NCI-H524 treated with DMSO at 0.1 percent for 48 hours (cell line): ENCODE measurements at places on chromosomes 6 and 20.
A peak's percentile ranks its signal among the peaks of the same experiment; 100 is the strongest.

GRCh38 chr6:159513074-159513720 lies 179.8 kb downstream of the SOD2 start:
- DNase-seq = no peak

- no peak for DNase-seq
Observed at GRCh38 chr6:124800222-124800621, 162.0 kb upstream of the RNF217 start.

- no peak for DNase-seq
Observed at GRCh38 chr6:14287707-14288106, 170.1 kb downstream of the CD83 start.

DNA sequence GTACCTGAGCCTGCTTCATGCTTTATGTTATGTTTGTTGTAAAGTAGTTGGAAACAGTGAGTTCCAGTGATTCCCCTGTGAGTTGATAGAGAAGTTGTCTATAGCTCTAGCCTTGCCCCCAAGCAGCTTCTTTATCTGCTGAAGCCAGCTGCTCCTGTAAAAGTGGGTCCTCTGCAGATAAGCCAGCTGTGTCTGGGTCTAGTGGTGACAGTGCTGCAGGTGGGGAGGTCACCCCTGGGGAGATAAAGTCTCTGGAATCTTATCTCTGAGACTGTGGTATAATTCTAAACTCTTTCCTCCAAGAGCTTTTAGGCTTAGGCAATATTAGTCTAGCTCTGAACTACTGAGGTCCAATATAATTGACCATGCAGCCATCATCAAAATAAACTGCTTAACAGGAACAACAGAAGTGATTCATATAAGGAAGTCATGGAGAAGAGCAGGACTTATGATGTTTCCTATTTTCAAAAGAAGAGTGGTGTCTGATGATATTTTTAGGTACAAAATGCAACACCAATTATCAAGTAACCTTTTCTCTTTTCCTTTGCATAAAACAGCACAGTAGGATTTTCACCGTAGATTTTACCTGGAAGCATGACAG lies 44.2 kb upstream of the TMEM217 start:
- DNase-seq = no peak

GRCh38 chr6:152272486-152272885 lies 364.7 kb downstream of the SYNE1 start:
- DNase-seq = no peak

DNA sequence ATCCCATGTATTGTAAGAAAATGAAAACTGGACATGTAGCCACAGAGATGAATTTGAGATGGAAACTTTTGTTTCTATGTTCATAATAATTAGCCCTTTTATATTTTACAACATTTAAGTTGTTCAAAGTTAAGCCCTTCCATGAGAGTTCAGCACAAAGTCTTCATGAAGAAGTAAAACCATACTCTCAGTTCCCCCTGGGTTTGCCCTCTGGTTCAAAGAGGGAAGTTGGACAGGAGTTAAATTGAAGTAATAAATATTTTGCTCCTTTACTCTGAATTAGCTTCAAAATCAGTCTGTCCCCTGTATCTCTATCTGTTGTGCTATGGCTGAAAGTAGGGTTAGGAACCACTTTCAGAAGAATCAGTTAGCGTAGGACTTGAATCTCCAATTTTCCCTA lies 31.1 kb downstream of the PHACTR2 start:
- DNase-seq = no peak

DNA sequence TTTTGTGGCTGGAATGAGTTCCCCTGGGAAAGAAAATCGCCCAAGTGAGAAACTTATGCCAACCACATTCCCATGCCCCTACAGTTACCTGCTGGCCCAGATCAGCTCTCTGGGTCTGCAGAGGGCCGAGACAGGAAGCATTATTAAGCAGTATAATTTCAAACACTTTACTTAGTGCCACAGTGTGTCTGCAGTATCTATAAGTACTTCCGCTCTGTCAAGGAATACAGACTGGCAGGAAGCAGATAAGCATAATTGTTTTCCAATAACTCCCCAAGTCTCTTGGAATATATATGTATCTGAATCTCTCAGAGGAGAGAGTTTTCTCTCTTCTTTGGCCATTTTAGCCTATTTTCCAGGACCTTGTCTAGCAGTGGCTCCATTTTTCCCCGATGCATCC lies 24.9 kb downstream of the SAYSD1 start:
- DNase-seq = no peak

DNA sequence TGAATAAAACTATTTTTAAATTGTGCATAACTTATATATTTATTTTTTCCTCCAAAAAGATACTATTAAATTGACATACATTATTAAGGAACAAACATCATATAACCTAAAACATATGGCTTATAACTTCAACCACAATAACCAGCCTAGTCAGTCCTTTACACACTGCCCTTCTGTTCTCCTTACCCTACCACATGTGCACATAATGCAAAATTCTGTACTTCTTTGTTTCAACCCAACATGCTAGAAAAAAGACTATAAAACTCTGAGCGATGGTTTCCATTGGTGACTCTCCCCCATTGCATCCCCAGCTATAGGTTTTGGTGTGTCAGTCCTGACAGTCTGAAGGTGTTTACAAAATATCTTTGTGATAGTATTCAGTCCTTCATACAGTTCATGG lies 14.8 kb upstream of the TTK start:
- DNase-seq = no peak

DNA sequence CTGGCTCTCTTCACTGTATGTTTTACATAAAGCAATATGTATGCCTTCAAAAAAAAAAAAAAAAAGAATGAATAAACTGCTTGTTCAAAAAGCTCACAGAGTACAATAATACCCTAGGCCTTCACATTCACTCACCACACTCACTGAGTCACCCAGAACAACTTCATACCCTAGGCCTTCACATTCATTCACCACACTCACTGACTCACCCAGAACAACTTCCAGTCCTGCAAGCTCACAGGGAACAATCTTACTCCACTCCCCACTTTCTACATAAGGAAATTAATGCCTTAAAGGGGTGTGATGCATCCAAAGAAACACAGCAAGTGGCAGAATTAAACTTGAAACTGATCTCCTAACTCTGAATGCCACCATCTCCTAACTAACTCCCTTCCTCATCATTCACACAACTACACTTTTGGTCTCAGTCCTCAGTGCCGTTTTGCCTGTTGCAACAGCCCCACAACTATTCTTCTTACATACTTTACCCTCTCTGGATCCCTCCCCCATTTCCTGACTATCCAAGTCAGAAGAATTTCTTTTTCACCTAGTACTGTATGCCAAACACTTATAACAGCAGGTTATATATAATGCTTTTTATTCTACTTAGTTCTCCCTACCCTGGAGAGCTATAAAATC lies 34.2 kb downstream of the NHSL1 start:
- no peak for DNase-seq

DNA sequence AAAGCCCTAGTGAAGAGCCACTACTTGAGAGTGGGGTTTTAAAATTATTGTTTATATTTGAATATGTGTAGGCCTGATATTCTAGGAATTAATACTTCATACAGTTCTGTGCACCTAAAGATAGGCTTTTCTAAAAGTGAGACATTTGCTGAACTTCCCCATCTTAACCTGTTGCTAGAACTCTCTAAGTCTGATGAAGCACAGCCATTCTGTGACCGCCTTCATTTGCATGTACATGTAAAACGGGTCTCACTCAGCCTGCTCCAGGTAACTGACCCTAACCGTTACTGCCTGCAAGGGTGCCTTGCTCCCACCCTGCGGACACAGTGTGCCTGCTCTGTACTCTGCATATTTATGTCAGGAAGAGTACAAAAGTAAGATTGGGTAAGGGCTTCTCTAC lies 44.3 kb upstream of the IRF4 start:
- no peak for DNase-seq

DNA sequence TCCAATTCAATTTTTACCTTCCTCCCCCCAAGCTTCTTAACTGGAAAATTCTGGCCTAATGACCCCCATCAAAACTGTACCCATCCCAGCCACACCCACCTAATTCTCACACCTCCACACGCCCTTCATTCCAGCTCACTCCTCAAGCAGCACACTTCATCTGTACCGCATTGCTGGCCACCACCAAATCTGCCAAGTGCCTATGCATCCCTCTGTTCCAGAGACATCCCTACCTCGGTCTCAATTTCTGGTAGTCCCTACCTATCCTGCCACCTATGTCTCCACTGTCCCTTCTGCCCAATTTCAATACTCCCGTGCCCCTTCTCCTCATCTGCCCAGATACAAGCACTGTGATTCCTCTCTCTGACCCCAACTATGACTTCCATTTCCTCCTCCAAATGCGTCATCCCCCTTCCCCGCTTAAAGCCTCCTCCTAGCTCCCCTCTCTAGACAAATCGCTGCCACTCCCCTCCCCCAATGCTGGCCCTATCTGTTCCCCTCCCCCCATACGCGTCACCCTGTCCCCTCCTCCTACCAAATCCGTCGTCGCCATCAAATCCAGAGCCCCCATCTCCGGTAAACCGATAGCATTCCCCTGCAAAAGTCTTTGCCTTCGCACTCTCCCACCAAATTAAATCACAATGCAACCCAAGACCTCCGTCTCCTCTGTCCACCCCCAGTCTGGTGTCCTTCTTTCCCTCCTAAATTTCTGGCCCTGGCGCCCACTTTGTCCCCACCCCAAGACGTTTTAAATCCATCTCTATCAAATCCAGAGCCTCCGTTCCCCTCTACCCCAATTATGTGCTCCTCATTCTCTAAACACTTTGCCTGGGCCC lies 1.2 kb downstream of the MTCH1 start:
- no peak for DNase-seq

DNA sequence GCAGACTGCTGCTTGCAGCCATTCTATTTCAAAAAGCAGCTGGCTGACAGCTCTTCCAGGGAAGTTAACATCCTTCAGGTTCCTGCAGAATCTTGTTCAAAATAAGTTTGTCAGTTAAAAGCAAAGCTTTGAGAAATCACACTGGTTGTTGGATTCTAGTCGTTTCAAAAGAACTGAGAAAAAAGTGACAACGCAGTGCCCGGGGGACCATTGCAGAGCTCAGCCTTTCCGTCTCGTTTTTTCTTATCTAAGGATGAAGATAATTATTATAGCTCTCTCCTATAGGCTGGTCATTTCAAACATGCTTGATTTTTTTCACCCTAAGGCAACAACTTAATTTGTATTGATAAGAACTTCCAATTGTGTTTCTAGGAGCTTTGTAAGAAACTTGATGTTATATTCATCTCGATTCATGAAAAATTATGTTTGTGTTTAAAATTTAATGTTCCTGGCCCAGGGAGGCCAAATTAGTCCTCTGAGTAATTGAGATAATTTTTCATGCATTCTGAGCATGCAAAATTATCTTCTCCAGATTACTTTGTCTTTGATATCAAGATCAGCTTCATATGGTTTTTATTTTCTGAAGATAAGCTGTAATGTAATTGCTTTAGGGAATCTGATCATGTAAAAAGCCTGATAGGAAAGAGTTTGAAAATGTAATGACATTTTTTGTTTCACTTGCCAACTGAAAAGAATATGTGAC lies 58.4 kb downstream of the SNAP25 start:
- no peak for DNase-seq

DNA sequence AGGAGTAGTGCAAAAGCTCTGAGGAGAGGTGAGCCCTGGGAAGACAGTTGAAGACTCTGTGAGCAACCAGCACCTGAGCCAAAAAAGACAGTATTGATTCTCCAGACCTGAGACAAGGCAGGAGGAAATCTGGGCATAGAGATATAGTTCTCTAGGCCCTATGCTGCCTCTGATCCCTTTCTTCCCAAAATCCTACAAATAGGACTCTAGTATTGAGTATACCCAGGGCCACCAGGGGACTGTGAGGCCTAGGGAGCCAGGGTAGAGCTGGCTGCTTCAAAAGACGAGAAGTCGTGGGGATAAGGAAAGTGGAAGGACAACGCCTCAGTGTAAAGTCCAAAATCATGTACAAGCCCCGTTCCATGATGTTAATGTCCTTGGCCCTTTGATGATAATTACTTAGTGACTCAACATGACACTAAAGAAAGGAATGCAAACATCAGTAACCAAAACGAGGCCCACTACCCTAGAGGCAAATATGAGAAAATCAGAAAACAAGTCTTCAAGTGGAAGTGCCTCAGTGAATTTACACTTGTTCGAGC lies 197.3 kb upstream of the PROKR2 start:
- DNase-seq = no peak

DNA sequence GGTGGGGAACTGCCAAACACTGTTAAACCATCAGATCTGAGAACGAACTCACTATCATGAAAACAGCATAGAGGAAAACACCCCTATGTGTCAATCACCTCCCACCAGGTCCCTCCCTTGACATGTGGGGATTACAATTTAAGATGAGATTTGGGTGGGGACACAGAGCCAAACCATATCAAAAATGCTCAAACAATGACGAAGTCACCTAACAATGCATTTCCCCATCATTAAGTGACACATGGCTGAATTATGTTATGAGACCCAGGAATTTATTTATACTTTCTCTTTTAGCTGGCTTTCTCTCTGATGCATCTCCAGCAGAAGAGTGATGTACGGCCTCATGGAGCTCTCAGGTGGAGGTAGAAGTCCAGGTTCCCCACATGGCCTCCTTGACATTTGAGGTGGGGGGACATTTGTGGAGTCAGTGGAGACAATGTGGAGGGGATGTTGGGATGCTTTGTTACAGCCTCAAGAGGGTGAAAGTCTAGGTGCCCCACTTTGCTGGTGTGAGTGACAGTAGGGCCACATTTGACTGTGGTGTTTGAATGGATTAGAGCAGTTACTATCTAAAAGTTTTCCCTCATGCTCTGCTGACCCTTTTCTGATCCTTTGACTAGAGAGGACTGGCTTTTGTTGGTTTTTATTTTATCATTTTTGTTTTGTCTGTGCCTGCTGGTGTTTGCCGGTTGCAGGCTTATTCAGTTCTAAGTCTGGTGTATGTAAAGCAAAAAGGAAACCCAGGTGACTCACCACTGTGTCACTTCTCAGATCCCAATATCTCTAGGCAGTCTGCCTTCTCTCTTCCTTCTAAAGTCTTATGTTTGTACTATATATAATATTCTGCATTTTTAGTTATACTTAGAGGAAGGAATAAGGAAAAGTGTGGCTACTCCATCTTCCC lies 18.5 kb upstream of the DCBLD1 start:
- DNase-seq = no peak

GRCh38 chr6:108998485-108998884 lies 96.2 kb downstream of the SESN1 start:
- DNase-seq = no peak

- DNase-seq = no peak
Observed at GRCh38 chr6:161214722-161215121, 59.1 kb downstream of the AGPAT4 start.

GRCh38 chr6:33430991-33431879 lies 11.4 kb downstream of the SYNGAP1 start:
- DNase-seq = no peak

GRCh38 chr6:165514621-165515020 lies 148.4 kb downstream of the PDE10A start:
- DNase-seq = no peak

GRCh38 chr20:620246-620645 lies 10.1 kb upstream of the TCF15 start:
- no peak for DNase-seq

DNA sequence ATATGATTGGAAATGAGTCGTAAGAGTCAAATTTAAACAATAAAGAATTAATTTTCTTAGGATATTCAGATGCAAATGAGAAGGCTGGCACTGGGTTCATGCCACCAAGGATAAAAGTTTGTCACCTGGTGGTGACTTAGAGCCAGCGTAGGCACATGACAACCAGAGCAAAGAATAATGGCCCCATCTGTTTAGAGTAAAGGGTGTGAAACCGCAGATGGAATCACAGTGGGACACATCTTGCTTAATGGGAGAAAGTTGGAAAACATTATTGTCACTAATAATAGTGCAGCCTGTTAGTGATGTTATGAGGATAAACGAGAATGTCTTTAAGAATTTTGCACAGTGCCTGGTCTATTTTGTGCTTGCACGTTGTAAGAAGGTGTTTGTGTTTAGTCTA lies 727.8 kb downstream of the QKI start:
- peak; percentile 57 for DNase-seq
